ENCODE measurements at places on chromosomes 7 and 10.
A peak's percentile ranks its signal among the peaks of the same experiment; 100 is the strongest.

- DNase-seq, result no peak
Observed at GRCh38 chr10:88792661-88793060, 9.9 kb upstream of the LIPM start.

GRCh38 chr10:90913774-90914420 lies 7.0 kb downstream of the ANKRD1 start:
- DNase-seq, result no peak

- no peak for DNase-seq
Observed at GRCh38 chr7:42596737-42597136, 315.1 kb downstream of the C7orf25 start.

DNA sequence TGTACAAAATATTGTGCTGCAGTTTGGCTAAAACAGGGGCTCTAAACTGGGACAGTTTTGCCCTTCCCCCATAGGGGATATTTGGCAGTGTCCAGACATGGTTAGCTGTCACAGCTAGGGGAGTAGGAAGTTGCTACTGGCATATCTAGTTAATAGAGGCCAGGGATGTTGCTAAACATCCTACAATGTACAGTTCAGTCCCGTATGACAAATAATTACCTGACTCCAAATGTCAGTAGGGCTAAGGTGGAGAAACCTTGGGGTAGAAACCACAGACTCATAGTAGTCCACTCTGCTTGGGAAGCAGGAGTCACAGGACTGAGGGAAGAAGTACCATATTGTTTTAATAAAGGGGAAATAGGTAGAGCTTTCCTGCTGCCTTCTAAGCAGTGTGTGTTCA lies 39.8 kb downstream of the WBP1L start:
- no peak for DNase-seq

DNA sequence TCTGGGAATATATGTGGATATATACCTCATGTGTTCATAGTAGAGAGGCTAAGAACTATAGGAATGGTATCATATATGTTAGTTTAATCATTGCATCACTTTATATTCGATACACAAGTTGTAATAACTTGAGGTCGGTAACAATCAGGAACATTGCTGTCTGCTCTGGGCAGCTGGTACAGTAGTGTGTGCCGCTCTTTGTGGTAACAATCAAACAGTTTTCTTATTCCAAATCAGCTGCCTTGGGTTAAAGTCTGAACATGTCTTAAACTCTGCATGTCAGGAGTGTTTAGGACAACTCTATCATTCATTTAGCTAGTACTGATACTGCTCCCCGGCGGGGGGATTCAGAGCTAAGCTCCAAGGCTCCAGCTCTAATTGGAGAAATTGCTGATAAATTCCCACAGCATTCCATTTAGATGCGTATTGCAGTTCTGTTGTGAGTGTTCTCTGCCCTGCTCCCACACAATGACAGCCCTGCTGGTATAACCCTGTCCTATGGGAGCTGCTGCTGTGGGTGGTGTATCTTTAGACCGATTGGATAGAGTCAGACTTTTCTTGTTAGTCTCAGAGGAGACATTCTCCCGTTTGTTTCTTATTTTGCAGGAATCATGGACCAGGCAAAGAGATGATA lies 707.5 kb upstream of the FZD8 start:
- peak; percentile 51 for DNase-seq

GRCh38 chr7:150968056-150968733 lies 9.9 kb downstream of the KCNH2 start:
- no peak for DNase-seq

GRCh38 chr10:51196508-51197175 lies 122.4 kb downstream of the PRKG1 start:
- no peak for DNase-seq

GRCh38 chr10:20623546-20623945 lies 273.6 kb downstream of the NEBL start:
- DNase-seq, result no peak

DNA sequence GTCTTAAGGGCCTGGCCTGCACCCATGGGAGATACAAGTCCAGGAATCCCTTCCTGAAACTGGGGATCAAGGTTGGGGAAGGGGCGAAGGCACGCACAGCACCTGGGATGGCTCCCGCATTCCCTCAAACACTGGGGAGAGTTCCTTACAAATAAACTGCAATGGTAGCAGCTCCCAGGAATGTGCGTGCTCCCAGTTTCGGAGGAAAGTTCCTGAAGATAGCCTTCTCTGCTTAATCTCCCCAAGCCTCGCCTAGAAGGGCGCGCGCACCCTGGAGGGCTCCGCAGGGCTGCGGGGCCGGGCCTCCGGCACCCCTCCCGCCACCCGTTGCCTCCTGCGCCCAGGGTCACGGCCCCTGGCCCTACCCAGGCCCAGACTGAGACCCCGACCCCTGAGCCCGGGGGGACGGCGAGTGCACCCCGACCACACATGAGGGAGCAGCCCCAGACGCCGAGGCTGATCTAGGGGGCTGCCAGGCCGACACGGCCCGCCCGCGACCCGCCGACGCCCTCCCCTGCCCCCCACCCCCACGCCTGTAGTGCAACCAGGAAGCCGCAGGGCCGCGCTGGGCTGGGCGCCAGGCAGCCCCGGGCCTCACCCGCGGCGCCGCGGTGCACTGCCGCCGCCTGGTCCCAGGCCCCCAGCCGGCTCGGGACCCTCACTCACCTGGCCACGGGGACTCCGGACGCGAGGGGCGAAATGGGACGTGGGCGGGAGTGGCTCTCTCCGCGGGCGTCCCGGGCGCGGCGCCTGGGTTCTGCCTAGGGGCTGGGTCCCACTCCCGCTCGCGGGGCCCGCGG lies 460 bp downstream of the ANXA11 start:
- peak; percentile 65 for DNase-seq

GRCh38 chr10:30750971-30751677 lies 121.6 kb upstream of the LYZL2 start:
- no peak for DNase-seq

DNA sequence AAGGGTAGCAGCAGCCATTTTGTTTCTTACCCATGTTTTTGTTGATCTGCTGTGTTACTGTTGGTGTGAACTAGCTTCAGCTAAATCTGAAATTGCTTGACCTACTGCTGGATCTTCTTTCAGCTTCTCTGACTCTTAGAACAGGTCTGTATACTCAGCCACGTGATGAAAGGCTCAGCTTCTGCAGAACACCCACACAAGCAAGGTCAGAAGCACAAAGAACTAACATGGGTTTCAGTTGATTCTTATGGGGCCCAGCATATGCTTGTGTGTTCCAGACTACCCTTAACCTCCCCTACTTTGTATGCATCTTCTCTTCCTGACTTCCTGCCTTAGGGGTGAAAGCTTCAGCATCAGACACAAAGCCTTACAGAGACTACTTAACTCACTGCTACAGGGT lies 186.8 kb downstream of the HGF start:
- no peak for DNase-seq

GRCh38 chr7:41994746-41995110 lies 242.3 kb downstream of the GLI3 start:
- DNase-seq, result no peak

GRCh38 chr7:116809636-116810266 lies 52.6 kb upstream of the CAPZA2 start:
- DNase-seq, result peak; percentile 92

DNA sequence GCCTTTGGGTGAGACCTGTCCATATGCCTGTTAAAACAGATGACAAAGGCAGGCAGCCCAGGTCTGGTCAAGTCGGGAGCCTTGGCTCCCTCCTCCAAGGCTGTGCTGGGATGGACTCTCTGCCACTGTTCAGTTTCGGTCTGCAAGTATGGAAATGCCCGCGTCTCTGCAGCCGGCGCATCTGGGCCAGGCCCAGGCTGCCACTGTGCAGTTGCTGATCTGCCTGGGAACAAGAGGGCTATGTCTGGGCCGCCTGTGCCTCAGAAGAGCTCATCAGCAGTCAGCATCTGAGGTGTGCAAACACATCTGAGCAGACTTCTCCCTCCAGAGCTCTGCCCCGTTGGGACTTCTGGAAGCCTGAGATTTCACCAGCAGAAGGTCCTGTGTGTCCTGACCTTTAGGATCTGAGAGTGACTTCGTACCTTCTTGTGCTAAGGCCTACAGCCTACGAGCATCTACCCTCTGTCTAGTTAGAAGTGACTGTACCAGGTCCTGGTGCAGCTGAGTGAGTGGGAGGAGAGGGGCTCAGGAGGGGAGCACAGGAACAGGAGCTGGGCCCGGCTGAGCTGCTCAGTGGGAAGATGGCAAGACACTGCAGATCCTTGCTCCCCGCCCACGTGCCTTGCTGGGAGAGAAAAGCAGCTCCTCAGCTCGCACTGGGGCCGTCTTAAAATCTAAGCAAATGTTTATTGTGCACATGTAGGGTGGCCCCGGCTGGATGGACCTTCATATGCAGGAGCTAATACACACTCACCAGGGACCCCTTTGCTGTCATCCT lies 50.9 kb downstream of the DOCK1 start:
- DNase-seq, result no peak

- no peak for DNase-seq
Observed at GRCh38 chr7:106823631-106824030, 41.5 kb upstream of the PIK3CG start.
